ENCODE measurements at places on chromosomes 16 and 17.
A peak's percentile ranks its signal among the peaks of the same experiment; 100 is the strongest.

- DNase-seq, result peak; percentile 23
Measured at GRCh38 chr17:9226794-9227135, 205.5 kb downstream of the NTN1 start.

DNA sequence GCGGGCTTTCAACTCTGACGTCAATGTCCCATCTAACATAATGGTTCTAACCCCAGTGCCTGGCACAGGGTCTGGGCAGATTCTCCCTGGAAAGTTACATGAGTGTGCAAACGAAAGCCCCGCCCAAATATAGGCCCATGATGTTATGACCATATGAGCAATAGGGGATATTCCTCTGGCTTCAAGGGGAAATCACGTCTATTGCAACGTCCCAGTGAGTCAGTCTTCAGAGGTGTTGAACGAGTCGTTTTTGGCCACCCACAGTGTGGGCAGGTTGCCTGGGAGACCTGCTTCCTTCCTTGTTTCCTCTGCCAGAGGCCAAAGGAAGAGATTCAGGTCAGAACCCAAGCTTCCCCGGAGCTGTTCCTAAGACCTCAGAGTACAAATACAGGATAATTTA, 30.3 kb downstream of the PIK3R5 start:
- DNase-seq, result no peak

DNA sequence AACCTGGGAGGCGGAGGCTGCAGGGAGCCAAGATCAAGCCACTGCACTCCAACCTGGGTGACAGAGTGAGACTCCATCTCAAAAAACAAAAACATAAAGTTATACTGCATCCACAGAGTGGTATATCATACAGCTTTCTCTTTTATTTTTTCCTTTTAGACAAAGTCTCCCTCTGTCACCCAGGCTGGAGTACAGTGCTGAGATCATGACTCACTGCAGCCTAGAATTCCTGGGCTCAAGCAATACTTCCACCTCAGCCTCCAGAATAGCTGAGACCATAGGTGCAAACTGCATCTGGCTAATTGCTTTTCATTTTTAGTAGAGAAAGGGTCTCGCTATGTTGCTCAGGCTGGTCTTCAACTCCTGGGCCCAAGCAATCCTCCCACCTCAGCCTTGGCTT, 10.0 kb upstream of the COPRS start:
- no peak for DNase-seq

GRCh38 chr17:704111-704864, 10.4 kb downstream of the VPS53 start:
- DNase-seq, result no peak

DNA sequence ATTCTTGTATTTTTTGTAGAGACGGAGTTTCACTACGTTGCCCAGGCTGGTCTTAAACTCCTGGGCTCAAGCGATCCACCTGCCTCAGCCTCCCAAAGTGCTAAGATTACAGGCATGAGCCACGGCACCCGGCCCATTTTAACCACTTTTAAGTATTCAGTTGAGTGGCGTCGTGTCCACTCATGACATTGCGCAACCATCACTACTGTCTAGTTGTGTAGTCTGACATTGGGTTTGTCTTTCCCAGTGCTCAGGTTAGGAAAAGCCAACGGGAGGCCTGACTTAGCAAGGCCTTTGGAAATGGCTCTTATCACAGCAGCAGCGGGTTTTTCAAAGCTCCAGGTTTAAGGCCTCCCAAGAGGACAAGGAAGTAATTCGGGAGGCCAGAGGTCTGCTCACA, 58.7 kb downstream of the LITAF start:
- no peak for DNase-seq

- DNase-seq, result no peak
Measured at GRCh38 chr17:77003699-77004098, 135.5 kb downstream of the MGAT5B start.

GRCh38 chr17:35684055-35684802, 47.2 kb upstream of the RASL10B start:
- DNase-seq, result no peak

DNA sequence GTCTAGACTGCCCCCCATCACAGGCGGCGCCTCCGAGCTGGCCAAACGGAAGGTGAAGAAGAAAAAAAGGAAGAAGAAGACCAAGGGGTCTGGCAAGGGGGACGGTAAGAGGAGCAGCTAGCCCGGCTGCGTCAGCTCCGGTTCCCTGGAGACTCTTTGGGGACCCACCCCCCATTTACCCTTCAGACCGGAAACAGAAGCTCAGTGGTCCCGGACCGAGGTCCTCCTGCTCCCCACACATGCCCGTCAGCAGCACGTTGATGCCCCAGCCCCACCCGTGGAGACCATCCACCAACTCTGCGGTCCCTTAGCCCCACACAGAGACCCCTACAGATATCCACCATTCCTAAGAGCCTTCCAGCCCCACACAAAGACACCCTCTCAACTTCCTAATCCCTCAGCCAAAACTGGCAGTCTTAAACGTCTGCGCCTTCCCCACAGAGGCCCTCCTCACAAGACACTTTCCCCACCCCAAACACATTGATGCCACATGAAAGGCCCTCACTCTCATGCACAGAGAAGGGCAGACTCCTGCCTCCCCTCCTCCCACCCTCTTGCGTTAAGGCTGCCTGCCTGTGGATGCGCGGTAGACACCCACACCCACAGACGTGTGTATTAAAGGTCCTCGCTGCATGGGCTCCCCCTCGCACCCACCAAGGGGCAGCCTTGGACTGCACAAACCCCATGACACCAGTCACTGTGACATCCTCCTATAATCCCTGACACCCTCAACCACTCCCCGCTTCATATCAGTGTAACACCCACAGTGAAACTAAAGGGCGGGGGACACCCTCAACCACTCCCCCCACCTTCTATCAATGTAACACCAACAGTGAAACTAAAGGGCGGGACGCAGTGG, 58.2 kb upstream of the RPH3AL start:
- no peak for DNase-seq

- DNase-seq, result no peak
Measured at GRCh38 chr16:87878704-87879103, 9.4 kb upstream of the SLC7A5 start.

DNA sequence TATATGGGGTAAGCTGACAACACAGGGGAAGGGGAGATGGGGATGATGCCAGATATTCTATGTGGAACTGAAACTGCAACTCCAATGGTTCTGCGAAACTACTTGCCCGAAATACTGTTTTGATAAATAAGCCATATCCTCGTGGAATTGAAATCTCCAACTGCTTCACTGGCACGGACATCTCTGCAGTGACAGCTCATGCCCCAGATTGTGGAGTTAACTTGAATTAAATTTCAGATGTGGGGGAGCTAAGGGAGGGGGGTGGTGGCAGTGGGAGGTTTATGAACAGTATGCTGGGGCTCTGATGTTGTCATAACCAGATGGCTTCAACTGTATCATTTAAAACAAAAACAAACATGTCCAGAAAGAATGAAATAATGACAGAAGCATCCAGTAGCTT, 21.8 kb downstream of the NXPH3 start:
- DNase-seq, result no peak

DNA sequence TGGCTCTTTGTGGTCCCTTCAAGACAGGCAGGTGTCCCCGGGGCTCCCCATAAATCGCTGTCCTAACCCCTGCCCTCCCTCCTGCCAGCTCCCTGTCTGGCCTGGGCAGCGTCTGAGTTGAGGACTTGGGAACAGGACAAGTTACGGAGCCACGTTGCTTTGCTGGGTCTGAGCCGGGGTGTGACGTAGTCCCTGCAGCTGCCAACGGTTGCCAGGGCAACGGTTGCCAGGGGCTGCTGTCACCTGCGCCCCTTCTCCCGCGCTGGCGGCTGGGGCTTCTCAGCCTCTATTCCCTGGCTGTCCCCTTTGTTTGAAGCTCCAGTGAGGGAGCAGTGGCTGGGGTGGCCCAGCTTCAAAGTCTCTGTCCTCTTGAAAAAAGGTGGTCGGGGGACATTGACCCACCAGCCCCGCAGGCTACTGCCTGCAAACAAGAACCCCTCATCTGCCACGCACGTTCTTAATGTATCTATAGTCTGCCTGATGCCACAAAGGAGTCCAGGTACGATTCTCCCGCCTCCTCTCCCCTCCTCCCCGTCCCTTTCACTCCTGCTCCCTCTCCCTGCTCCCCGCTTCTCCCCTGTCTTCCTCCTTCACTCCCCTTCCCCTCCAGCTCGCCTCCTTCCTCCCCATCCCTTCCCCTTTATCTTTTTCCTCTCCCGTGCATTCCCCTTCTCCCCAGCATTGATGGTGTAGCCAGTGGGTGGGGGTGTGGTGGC, 10.9 kb downstream of the ADGRG1 start:
- peak; percentile 81 for DNase-seq

- no peak for DNase-seq
Measured at GRCh38 chr17:76049239-76049638, 22.1 kb upstream of the EVPL start.

GRCh38 chr17:12765548-12765947, 23.8 kb upstream of the ARHGAP44 start:
- DNase-seq, result no peak

DNA sequence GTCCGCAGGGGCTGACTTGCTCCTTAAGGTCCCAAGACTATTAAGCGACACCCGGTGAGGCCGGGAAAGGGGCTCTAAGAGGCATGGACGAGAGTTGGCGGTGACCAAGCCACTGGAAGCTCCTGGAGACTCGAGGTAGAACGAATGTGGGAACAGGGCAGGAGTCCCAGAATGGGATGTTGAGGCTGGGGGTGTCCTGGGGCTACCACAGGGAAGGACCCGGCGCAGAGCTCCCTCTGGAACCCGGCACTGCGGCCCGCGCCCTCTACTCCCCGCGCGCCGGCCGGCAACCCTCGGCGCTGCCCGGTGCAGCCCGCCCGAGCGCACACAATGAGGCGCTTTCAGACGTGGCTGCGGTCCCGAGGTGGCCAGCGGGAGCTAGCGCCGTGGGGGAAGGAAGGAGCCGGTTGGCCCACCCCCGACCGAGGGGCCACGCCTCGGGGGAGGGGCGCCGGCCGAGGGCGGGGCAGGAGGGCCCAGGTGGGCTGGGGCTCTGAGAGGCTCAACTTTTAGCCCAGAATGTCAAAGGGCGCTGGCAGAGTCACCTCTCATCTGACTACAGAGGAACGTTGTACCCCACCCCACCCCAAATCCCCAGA, at the start of gene CHST6:
Gene CHST6, minus strand, starts transcription at position 366 of the 599 bp plus-strand sequence. CDS start 15,613 bp downstream, outside the sequence.
- DNase-seq, result peak; percentile 79

- DNase-seq, result no peak
Measured at GRCh38 chr16:59864981-59865666, 1131.0 kb upstream of the GOT2 start.

DNA sequence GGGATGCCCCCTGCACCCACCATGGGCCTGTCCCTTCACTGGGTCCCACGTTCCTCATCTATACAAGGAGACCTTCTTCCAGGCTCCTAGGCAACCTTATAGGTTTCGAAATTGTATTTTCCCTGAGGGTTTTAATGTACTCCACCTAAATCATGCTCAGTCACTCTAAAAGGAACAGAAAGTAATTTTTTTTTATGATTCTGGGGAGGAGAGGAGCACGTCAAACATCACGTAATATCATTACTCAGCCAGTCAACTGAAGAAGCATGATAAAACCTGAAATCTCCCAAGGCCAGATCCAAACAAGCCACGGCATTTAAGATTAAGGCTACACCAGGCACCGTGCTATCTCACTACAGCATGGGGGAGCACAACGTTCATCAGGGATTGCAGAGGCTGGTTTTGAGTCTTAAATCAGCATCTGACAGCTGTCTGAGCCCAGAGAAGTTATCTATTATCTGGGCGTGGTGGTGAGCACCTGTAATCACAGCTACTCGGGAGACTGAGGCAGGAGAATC, 3.9 kb upstream of the TMEM114 start:
- no peak for DNase-seq

- no peak for DNase-seq
Measured at GRCh38 chr17:41792845-41793783, 6.6 kb upstream of the JUP start.

GRCh38 chr17:71846561-71847110, 274.2 kb upstream of the SOX9 start:
- no peak for DNase-seq

All from left hindlimb (tissue), 1 donor.